HTR-8/SVneo (cell line): ENCODE measurements at places on chromosomes 3 and 15.

- peak; percentile 29 for DNase-seq
Observed at GRCh38 chr3:45507820-45508317, 86.7 kb upstream of the LIMD1 start.

DNA sequence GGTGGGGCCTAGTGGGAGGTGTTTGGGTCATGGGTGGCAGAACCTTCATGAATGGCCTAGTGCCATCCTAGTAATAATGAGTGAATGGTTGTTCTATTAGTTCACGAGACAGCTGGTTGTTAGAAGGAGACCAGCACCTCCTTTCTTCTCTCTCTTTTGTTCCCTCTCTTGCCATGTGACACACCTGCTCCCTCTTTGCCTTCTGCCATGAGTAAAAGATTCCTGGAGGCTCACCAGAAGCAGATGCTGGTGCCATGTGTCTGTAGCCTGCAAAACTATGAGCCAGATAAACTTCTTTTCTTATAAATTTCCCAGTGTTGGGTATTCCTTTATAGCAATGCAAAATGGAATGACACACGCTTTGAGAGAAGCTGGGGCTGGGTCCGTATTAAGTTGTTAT, 89.0 kb upstream of the SLC4A7 start:
- no peak for DNase-seq

- no peak for DNase-seq
Observed at GRCh38 chr15:42994546-42994945, 74.0 kb upstream of the TTBK2 start.

DNA sequence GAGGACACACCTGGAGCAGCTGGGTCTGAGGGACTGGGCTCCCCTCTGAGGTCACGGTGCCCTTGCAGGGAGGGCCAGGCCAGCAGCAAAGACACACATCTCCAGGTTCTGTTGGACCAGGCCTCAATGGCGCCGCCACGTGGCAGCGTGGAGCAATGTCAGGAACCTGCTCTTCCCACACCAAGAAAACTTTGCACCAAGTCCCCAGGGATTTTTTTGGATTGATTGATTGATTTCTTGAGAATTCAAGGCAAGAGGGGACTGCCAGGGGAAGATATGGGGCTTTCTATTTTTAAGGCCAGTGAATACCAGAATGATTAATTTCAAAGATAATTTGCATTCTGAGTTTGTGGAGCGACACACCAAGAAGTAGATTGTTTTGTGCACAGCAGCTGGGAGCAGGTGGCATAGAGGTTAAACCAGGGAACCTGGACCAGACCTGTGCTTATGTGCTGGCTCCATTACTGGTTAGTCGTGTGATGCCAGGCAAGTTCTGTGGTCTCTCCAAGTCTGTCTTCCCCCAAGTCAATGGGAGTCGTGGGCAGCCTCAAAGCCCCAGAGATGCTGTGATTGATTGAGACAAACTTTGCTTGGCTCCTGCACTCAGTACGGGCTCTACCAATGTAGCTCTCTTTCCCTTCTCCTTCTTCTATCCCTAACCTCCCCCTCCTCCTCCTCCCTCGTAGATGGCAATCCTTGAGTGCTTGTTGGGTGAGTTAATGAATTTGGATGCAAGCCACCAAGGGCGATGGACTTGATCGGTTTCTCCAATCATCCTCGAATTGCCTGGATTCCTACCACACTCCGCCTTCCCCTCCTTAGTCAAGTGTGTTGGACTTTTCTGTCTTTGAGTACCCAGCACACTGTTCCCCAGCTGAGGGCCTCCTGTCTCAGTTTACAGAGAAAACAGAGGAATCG, 96.2 kb upstream of the TRPM1 start:
- no peak for DNase-seq

- DNase-seq: peak; percentile 61
Observed at GRCh38 chr15:34038023-34038870, 757 bp downstream of the AVEN start.

GRCh38 chr3:141825216-141826011, 51.0 kb upstream of the ATP1B3 start:
- DNase-seq: no peak

DNA sequence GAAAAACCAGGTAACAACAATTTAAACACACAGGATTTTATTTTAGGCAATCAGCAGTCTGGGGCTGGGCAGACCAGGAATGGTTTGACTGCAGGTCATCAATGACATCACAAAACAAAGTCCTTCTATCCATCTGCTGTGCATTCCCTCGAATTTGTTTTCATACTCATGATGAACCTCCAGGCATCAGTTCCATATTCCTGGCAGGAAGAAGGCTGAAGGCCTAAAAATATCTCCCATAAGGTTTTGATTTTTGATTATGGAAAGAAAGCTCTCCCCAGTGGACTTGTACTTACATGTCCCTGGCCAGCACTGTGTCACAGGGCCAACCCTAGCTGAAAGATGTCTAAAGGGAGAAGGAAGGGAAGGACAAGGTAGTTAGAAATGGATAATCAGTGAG, 107.4 kb downstream of the PEAK1 start:
- no peak for DNase-seq

GRCh38 chr3:184491867-184492615, 69.5 kb upstream of the EPHB3 start:
- no peak for DNase-seq

- no peak for DNase-seq
Observed at GRCh38 chr3:90054311-90054710, 946.9 kb downstream of the EPHA3 start.

- DNase-seq: no peak
Observed at GRCh38 chr3:81869382-81869781, 107.9 kb upstream of the GBE1 start.

GRCh38 chr15:89499156-89499555, 2.8 kb upstream of the RHCG start:
- DNase-seq: no peak

DNA sequence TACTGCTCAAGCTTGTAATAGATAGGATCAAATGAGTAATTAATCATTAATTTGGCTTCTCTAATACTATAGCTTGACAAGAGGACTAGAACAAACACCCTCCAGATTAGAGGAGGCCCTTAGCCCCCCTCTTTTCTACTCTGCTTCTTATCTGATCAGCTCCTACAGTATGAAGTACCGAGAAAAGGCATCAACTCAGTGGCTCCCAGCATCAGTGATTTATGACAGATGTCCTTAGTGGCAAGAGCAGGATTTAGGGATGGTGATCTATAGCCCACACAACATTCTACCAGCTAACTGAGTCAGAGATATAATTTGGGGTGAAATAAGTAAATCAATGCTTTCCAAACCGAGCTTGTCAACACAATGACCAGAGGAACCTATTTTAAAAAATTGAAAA, 541.1 kb downstream of the NLGN1 start:
- DNase-seq: no peak

DNA sequence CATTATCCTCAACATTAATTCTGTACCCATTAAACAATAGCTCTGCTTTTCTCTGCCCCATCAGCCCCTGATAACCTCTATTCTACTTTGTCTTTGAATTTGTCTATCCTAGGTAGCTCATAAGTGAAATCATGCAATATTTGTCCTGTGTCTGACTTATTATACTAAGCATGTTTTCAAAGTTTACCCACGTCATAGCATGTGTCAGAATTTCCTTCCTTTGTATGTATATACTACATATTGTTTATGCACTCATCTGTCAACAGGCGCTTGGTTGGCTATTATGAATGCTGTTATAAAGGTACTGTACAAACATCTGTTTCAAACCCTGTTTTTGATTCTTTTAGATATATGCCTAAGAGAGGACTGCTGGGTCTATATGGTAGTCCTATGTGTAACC, 18.2 kb downstream of the CSNK1G1 start:
- DNase-seq: no peak
